ENCODE measurements at places on chromosomes 1 and 21.

GRCh38 chr1:216944864-216945510 is 221.8 kb upstream of the ESRRG start:
- H3K27me3 ChIP-seq: peaks cover 13% of the 10 kb centered on the region
- H3K4me1 ChIP-seq: peaks cover 7% of the 10 kb centered on the region
- no peak for DNase-seq
- no peaks in the 10 kb centered on the region for H3K36me3 ChIP-seq

DNA sequence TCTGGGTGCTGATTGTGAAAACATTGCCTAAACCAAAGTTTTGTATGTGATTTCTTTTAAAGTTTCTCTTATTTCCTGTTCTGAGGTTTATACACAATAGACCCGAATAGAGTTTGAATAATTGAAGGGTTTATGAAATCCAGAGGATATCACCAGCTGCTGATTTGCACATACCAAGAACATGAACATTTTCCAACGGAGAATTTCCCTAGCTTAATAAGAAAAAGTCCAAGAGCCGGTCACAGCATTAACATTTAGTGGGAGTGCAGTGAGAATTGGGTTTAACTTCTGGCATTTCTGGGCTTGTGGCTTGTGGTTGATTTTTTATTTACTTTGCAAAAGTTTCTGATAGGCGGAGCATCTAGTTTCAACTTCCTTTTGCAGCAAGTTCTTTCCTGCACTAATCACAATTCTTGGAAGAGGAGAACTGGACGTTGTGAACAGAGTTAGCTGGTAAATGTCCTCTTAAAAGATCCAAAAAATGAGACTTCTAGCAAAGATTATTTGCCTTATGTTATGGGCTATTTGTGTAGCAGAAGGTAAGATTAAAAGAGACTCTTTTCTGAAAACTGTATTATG is at the start of gene CFH:
TSS of gene CFH (plus strand) at position 407 of the 579 bp plus-strand sequence. CDS start at position 482, 75 bp downstream.
- DNase-seq: no peak
- H3K27ac ChIP-seq: no peak within 1 kb of the TSS
- no peak within 1 kb of the TSS for H3K4me3 ChIP-seq
- no peaks in the 10 kb centered on the region for H3K27me3 ChIP-seq
- no peaks in the 10 kb centered on the region for H3K36me3 ChIP-seq
- H3K4me1 ChIP-seq: peaks cover 3% of the 10 kb centered on the region

GRCh38 chr1:57819893-57820292 is 396.0 kb upstream of the DAB1 start:
- no peak overlapping the region for H3K27ac ChIP-seq
- no peak overlapping the region for H3K4me3 ChIP-seq
- DNase-seq: no peak
- H3K27me3 ChIP-seq: peaks cover 15% of the 10 kb centered on the region
- no peaks in the 10 kb centered on the region for H3K36me3 ChIP-seq

- no peaks in the 10 kb centered on the region for H3K36me3 ChIP-seq
- H3K27me3 ChIP-seq: no peaks in the 10 kb centered on the region
- no peak overlapping the region for H3K4me3 ChIP-seq
- no peak overlapping the region for H3K27ac ChIP-seq
- DNase-seq: no peak
Observed at GRCh38 chr1:176243746-176244145, 36.7 kb upstream of the COP1 start.

GRCh38 chr21:41137401-41137800 is 30.6 kb upstream of the BACE2 start:
- H3K27ac ChIP-seq: no peak overlapping the region
- no peak overlapping the region for H3K4me3 ChIP-seq
- H3K27me3 ChIP-seq: peaks cover 31% of the 10 kb centered on the region
- no peaks in the 10 kb centered on the region for H3K36me3 ChIP-seq
- no peak for DNase-seq

DNA sequence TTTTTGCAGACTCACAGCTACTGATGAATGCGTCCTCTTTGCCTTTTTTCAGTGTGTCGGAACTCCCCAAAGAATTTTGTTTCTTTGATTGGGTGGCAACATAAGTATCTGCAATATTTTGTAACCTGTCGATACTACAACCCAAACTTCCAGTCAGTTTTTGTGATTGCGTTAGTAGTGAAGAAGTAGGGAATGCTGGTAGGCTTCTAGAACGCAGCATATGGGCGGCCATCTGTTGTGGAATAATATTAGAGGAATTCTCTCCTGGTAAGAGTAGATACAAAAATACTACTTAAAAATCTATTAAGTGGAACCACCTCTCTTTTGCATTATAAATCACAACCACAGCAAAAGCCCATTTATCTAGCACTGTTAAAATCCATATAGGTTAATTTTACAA is 107.4 kb downstream of the LYST start:
- no peak for DNase-seq
- H3K4me3 ChIP-seq: no peak overlapping the region
- H3K27me3 ChIP-seq: no peaks in the 10 kb centered on the region
- no peak overlapping the region for H3K27ac ChIP-seq
- H3K4me1 ChIP-seq: no peaks in the 10 kb centered on the region

GRCh38 chr1:23475134-23475628 is 8.8 kb downstream of the ASAP3 start:
- H3K27me3 ChIP-seq: no peaks in the 10 kb centered on the region
- H3K4me3 ChIP-seq: no peak overlapping the region
- H3K27ac ChIP-seq: no peak overlapping the region
- peaks cover 2% of the 10 kb centered on the region for H3K36me3 ChIP-seq
- peaks cover 22% of the 10 kb centered on the region for H3K4me1 ChIP-seq
- no peak for DNase-seq

GRCh38 chr1:162561616-162562469 is at the start of gene UAP1:
Gene UAP1 (plus strand): TSS chr1:162561722. CDS start chr1:162566069, 4,347 bp downstream.
- DNase-seq: no peak
- peaks cover 20% of the 10 kb centered on the region for H3K4me1 ChIP-seq
- peak within 1 kb of the TSS; percentile 98 for H3K27ac ChIP-seq
- H3K27me3 ChIP-seq: no peaks in the 10 kb centered on the region
- peaks cover under 1% of the 10 kb centered on the region for H3K36me3 ChIP-seq

DNA sequence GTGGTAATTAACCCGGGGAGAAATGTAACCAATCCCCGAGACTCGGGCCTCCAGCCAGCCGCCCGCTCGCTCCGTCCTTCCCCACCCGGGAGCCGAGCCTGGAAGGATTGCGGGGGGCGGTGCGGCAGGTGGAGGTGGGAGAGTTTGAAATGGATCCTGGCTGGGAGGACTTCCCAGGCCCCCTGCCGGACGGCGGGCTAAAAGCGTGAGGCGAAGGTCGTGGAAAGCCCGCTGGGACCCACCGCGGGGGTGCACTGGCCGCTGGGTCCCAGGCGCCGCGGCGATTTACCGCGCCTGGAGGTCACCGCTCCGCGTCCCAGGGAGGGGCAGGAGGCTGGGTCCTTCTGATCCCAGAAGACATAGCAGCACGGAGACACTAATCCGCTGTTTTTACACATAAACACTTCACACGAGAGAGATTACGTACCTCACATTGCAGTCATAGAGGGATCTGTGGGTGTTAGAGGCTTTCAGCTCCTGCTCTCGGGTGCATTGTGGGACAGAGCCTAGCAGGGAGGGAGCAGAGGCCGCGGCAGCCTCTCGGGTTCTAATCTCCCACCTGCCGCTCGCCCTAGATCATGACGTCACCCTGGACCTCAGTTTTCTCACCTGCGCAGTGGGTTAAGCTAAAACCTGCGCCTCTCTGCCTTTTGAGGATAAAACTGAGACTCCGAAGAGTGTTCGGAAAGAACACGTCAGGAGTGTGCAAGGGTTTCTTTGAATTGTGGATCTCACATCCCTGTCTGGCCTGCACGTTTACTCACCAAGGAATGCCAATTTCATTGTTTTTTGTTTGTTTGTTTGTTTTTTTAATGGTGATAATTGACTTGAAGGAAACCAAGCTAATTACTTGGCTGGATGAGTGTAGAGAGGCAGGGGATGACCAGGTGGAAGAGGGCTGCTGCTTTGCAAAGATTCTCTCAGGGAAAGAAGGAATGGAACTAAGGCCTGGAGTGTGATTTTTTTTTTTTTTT is 17.1 kb upstream of the TMEM9 start:
- H3K27me3 ChIP-seq: no peaks in the 10 kb centered on the region
- H3K4me3 ChIP-seq: peak overlapping the region; percentile 79
- H3K27ac ChIP-seq: peak overlapping the region; percentile 98
- peak; percentile 79 for DNase-seq
- peaks cover 59% of the 10 kb centered on the region for H3K4me1 ChIP-seq
- no peaks in the 10 kb centered on the region for H3K36me3 ChIP-seq

DNA sequence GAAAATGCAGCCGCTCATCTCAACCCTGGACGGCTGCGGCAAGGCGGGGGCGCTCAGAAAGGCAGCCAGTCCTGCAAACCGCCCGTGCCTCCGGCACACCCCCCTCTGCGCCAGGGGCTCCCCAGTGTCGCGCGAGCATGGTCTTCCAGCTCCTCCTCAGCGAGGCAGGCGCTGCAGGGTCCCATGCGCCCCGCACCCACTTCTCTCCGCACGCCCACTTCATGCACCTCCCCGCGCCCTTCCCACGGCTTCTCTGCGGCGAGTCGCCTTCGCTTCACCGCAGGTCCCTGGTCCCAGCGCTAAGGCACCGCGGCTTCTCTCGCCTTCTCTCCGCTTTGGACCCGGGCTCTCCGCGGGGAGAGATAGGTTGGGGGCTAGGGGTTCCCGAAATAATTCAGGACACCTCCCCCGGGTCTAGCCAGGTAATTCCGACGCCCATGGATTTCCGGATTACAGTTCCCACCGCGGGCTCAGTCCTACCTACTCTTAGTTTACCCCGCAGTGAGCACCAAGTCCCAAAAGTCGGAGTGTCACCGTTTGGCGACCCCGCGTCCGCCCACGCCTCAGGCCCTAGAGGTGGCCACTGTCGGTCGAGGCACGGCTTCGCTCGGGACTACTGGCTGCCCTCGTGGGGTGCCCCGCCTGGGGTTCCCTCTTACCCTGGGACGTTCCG is 67.5 kb downstream of the SYT2 start:
- H3K36me3 ChIP-seq: no peaks in the 10 kb centered on the region
- peak overlapping the region; percentile 53 for H3K4me3 ChIP-seq
- no peak for DNase-seq
- peaks cover 84% of the 10 kb centered on the region for H3K27me3 ChIP-seq

GRCh38 chr1:42924851-42925760 is 33.6 kb downstream of the SLC2A1 start:
- H3K4me1 ChIP-seq: peaks cover 9% of the 10 kb centered on the region
- H3K27ac ChIP-seq: peak overlapping the region; percentile 93
- no peaks in the 10 kb centered on the region for H3K27me3 ChIP-seq
- peaks cover 10% of the 10 kb centered on the region for H3K36me3 ChIP-seq
- peak overlapping the region; percentile 86 for H3K4me3 ChIP-seq

GRCh38 chr21:45591619-45592207 is 49.5 kb upstream of the SLC19A1 start:
- H3K27me3 ChIP-seq: peaks cover 58% of the 10 kb centered on the region
- no peaks in the 10 kb centered on the region for H3K36me3 ChIP-seq
- no peak overlapping the region for H3K4me3 ChIP-seq
- no peaks in the 10 kb centered on the region for H3K4me1 ChIP-seq

DNA sequence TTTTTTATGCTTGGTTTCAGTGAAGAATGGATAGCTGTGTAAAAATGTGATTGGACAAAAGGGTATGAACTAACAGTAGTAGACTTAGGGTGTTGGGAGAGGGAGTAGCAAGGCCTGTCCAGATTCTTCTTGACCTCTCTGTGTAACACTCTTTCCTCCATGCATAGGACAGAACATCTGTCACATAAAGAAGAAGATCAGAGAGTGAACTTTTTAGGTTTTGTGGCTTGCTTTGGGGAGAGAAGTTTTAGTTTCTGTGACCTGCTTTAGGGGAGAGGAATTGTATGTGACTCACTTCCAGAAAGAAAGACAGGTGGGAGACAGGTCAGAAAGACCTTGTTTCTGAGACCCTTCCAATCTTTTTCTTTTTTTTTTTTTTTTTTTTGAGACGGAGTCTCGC is 27.3 kb upstream of the LRRC52 start:
- no peaks in the 10 kb centered on the region for H3K4me1 ChIP-seq
- peaks cover 3% of the 10 kb centered on the region for H3K27me3 ChIP-seq
- DNase-seq: no peak
- H3K36me3 ChIP-seq: peaks cover 3% of the 10 kb centered on the region

- H3K4me1 ChIP-seq: peaks cover 20% of the 10 kb centered on the region
- H3K4me3 ChIP-seq: no peak overlapping the region
- H3K27ac ChIP-seq: no peak overlapping the region
- DNase-seq: no peak
Observed at GRCh38 chr1:85602571-85602970, 22.0 kb downstream of the CCN1 start.

- H3K27ac ChIP-seq: no peak overlapping the region
- peaks cover 6% of the 10 kb centered on the region for H3K27me3 ChIP-seq
- no peaks in the 10 kb centered on the region for H3K36me3 ChIP-seq
- no peak for DNase-seq
Observed at GRCh38 chr1:239363930-239364329, 22.4 kb upstream of the CHRM3 start.

DNA sequence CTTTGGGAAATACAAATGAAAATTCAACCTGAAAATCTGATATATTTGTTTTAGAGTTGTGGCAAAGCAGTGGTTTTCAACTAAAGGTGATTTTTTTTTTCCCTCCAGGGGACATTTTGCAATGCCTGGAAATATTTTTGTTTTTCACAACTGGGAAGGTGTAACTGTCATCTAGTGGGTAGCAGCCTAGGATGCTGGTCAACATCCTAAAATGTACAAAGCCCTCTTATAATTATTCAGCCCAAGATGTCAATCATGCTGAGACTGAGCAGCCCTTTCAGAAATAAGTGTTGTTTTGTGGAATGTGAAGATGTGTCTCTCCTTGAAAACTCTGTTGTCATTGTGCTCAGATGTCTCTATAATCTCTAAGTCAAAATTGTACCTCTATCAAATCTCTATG is 95.2 kb upstream of the NCAM2 start:
- no peaks in the 10 kb centered on the region for H3K4me1 ChIP-seq
- H3K36me3 ChIP-seq: no peaks in the 10 kb centered on the region
- H3K27ac ChIP-seq: no peak overlapping the region
- DNase-seq: no peak

All from progenitor cell of endocrine pancreas (in vitro differentiated cells).